AG09319 (cell line): ENCODE measurements at places on chromosomes 7 and 10.

DNA sequence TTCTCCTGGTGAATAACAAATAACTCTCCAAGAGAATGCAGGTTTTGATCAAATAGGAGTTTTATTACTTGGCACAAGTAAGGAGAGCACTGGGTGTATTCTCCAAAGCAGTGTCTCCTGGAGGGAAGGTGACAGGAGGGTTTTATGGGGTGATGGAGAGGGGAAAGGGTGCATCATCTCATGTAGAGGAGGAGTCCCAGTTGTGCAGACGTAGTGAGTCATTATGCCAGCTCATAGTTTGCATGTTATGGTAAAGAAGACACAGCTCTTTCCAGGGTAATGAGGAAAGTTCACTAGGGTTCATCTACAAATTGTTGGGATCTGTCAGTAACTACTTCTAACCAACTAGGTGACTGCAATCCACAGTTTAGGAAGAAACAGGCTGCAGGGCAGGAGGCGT lies 347.9 kb upstream of the MEOX2 start:
- no peak for DNase-seq

- no peak for DNase-seq
Measured at GRCh38 chr7:5603241-5604140, 178.0 kb downstream of the RNF216 start.

- DNase-seq = no peak
Measured at GRCh38 chr7:8724080-8724718, 290.8 kb downstream of the NXPH1 start.

GRCh38 chr7:22821702-22822485 lies 755 bp downstream of the TOMM7 start:
- DNase-seq = no peak

DNA sequence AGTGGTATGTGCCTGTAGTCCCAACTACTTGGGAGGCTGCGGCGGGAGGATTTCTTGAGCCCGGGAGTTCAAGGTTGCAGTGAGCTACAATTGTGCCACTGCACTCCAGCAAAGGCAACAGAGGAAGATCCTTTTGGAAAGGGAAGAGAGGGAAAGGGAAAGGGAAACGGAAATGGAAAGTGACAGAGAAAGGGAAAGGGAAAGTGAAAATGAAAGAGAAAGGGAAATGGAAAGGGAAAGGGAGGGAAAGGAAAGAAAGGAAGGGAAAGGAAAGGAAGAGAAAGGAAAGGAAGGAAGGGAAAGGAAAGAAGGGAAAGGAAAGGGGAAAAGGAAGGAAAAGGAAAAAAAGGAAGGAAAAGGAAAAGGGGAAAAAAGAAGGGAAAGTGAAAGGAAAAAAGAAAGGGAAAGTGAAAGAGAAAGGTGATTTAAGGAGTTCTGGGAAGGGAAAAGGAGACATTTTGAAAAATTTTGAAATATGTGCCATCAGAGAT lies 2.3 kb upstream of the ZC3HAV1 start:
- no peak for DNase-seq

- no peak for DNase-seq
Measured at GRCh38 chr7:157876469-157877285, 539.9 kb downstream of the DNAJB6 start.

- no peak for DNase-seq
Measured at GRCh38 chr7:114133717-114134116, 214.9 kb upstream of the PPP1R3A start.

- no peak for DNase-seq
Measured at GRCh38 chr10:78473006-78473405, 439.3 kb downstream of the RPS24 start.

DNA sequence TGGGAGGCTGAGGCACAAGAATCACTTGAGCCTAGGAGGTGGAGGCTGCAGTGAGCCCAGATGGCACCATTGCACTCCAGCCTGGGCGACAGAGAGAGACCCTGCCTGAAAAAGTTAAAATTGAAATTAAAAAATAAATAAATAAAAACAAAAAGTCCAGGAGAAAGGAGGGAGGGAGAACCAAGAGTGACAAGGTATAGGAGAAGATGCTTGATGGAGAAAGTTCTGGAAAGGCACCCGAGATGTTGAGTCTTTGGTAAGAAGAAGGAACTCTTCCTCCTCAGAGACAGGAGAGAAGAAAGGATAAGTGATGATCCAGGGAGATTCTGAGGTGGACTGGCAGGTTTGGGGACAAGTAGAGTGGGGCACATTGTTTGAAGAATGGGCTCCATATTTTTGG lies 17.4 kb upstream of the LBX1 start:
- DNase-seq = no peak

DNA sequence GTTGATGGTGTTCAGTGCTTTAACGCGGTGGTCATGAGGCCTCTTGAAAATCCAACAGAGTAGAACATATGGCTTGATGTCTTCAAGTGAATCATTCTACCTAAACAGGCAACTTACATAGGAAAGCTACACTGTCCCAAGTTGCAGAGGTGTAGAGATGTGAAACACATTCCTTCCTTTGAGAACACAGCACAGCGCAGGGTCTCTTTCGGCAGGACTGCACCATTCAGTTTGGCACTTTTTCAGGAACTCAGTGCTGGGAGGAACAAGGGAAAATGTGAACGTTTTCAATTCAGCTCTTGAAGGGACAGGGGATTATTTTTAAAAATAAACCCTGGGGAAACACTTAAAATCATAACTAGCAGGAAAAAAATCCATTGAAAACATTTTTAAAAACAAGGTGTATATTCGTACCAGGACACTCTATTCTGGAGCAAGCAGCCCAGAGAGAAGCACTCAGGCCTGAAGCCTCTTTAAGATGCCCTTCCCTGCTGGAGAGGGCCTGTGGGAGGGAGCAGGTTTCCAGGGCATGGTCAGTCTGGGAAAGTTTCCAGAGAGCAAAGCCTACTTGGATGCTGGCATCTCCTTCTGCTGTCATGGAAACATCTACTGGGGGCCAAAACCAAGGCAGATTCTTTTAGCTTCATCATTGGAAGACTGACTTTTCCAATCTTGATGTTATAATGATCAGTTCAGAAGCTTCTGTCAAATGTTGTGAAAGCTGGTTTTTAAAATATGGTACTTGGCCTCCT lies 60.4 kb upstream of the NPVF start:
- no peak for DNase-seq

GRCh38 chr7:24653316-24654085 lies 80.2 kb downstream of the PALS2 start:
- DNase-seq = no peak

DNA sequence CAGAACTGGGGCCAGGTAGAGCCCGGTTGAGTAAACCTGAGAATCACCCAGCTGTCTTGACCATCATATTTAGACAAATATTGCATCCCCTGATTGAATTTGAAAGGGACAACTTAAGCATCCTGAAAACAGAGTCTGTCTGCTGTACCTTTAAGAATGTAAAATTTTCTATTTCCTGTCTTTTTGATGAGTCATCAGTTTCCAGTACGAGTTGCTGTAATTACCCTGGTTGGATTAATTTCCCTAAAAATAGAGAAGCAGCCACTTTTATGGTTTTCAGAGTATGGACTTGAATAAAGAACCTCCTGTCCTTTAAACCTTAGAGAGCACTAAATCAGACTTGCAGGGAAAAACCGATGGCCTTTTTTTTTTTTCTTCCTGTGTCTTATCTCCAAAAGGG lies 164.6 kb upstream of the SH2B2 start:
- DNase-seq = no peak

- DNase-seq = no peak
Measured at GRCh38 chr7:7265081-7266075, 83.0 kb downstream of the C1GALT1 start.

GRCh38 chr7:82373926-82374635 lies 69.5 kb downstream of the CACNA2D1 start:
- DNase-seq = no peak

GRCh38 chr7:48101352-48101751 lies 12.3 kb downstream of the UPP1 start:
- DNase-seq = no peak

DNA sequence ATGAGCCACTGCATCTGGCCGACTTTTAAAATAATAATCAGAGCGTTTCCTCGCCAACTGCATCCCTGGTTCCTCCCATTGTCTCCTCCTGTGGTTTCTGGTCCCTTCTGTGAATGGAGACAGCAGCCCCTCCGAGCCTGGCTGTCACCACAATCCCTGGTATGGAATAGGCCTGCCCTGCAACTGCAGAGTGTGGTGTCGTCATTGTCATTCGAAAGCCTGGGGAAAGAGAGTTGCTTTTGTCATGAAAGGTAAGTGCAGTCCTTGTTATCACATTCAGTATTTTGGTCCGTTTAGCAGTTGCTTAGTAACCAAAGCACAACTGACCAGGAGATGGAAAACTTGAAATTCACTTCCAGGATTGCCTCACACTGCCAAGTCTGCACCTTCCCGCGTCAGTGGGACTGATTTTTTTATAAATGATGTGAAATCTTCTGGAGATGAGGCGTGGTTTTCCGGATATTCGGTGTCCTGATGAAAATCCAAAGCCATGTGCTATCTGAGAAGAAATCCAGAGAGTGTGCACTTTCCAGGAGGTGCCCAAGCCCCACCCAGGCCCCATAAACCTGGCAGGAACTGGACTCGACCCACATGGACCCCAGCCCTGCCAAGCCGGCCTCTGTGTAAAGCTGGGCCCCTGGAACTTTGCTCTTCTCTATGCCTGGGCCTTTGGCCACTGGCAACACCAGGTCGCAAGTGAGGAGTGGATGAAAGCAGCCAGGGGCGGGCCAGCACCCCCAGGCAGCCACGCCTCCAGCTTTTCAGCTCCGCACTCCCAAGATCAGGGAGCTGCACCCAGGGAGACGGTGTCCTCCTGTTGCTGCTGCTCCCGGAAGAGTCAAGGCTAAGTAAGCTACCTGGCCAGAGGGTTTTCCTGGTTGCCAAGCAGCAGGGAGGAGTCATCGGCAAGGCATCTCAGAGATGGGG lies 133.7 kb upstream of the SH2B2 start:
- no peak for DNase-seq

- no peak for DNase-seq
Measured at GRCh38 chr7:75017832-75018231, 53.3 kb downstream of the CASTOR2 start.

GRCh38 chr10:98351831-98352402 lies 63.1 kb downstream of the PYROXD2 start:
- DNase-seq = no peak

DNA sequence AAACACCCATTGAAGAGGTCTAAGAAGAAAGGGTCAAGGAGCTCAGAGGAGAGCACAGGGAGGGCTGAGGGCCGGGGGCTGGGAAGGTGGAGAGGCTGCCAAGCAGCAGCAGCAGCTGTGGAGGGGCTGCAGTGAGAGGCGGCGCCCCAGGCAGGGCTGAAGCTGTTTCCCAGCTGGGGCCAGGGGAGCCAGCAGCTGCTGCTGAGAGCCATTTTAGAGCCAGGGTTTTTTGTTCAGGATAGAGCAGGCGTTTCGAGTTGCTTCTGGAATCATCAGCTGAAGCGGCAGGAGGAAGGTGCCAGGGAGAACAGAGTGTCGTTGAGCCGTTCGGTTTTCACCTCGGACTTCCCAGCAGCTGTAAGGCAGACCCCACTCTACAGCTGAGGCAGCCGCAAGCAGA lies 62.7 kb downstream of the LANCL2 start:
- DNase-seq = no peak

DNA sequence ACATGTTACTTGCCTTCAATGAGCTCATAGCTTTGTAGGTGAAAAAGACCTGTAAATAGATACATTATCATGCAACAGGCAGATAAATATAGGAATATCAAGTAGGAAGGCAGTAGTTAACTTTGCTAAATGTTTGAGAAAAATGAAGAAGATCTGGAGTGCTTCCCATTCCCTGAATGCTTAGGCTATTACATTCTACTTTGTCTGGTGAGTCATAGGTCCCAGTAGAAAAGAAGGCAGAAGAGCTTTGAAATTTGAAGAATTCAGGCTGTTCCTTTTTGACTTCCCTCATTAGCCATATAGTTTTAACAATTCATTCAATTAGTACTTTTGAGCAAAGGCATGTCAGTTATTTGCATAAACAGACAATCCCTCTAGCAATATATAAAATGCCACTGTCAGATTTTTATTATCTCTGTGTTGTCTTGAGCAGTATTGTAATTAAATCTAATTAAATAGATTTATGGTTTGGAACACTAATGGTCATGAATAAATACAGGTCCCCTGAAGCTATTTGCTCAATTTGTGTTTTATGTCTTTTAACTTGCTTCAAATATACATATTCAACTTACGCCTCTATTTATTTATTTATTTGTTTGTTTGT lies 875.0 kb downstream of the REEP3 start:
- no peak for DNase-seq

DNA sequence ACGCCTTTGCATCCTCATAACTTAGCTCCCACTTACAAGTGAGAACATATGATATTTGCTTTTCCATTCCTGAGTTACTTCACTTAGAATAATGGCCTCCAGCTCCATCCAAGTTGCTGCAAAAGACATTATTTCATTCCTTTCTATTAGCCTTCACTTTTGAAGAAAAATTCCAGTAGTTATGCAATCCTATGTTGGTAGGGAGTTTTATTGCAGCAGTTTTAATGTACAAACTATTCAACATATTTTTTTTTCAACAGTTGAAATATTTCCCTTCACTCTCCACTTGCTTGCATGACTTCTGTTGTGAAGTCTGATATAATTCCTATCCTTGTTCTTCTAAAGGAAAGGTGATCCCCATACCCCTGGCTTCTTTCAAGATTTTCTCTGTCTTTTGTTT lies 27.3 kb upstream of the ARHGAP22 start:
- DNase-seq = no peak

DNA sequence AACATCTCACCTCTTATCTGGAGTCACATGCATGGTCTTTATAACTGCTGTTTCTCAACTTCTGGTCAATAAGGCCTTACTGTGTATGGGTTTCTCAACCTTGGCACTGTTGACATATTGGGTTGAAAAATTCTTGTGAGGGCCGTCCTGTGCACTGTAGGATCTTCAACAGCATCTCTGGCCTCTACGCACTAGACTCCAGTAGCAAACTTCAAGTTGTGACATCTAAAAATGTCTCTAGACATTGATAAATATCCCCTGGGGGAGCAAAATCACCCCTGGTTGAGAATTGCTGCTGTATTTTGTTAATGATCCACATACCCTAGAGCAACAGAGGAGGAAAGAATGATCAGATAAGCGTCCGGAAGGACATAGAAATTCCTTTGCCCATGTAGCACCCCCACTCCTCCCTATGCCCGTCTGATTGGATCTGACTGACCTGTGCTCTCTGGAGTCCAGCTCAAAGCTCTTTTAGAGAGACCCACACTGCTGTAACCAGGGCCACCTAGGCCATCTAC lies 423.5 kb upstream of the ZMIZ1 start:
- no peak for DNase-seq

DNA sequence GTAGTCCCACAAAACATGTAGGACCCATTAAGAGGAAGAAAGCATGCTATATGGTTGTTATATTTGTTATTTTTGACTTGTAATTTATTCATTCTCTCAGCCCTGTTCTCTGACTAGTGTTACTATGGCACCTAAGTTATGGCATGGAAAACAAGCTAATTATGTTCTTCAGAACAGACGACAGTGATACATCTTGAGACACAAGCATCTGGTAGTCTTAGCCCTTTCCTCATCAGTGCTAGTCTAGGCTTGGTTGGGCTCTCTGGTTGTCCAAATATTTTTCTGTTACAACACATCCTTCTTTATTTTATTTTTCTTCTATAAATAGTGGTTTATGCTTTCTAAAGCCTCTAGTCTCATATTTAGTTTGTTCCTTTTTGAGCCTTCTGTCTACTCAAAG lies 308.3 kb upstream of the KAT6B start:
- DNase-seq = no peak

- peak; percentile 61 for DNase-seq
Measured at GRCh38 chr7:55254596-55255495, 110.3 kb upstream of the LANCL2 start.

GRCh38 chr10:78476844-78477243 lies 443.2 kb downstream of the RPS24 start:
- no peak for DNase-seq
